ENCODE measurements at places on chromosomes 4 and X.
A peak's percentile ranks its signal among the peaks of the same experiment; 100 is the strongest.

GRCh38 chr4:114807759-114808404 is 209.3 kb downstream of the UGT8 start:
- DNase-seq = peak; percentile 68

DNA sequence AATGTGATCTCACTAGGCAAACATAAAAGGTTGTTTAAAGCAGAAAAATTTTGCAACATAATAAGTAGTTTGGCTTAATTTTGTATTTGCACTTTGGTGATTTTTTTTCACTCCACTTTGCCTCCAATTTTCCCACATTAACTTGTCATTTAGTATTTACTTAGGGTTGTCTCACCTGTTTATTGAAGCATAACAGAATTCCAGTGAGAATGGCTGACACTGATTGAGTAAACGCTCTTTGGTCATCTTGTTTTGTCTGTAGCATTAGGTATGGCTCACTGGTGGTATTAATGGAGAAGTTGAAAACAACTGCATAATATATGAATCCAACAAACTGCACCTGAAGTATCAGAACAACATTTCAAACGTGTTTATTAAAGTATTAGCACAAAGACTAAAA is 799.5 kb upstream of the ADGRL3 start:
- no peak for DNase-seq

DNA sequence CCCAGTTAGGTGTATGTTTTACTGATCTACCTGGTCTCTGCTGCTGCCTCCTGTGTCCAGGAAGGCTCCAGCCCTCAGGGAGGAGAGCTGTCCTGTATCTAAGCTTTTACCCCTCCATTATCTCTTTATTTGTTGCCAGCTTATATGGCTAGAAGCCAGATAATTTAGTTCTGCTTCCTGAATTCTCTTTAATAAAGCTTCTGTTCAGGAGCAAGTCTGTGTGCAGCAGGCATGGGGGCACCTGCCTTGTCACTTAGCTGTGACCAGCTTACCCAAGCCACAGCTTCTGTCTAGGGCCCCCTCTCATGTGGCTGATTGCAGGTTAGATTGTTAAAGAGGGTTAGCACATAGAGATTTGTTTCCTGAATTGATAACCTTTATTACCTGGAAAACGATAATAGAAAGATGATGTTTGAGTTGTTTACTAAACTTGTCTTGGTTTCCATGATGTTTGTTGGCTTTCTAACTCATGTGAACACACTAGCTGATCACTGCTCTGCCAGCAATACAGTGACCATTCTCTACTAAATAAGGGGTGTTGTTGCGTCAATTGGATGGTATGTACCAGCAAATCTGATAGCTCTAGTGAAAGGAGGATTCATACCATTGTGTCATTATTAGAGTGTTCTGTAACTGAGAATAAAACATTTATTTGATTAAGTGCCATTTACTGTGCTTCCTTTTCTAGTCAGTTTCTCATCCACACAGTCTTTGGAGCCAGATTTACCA is 189.8 kb upstream of the ANK2 start:
- peak; percentile 38 for DNase-seq

DNA sequence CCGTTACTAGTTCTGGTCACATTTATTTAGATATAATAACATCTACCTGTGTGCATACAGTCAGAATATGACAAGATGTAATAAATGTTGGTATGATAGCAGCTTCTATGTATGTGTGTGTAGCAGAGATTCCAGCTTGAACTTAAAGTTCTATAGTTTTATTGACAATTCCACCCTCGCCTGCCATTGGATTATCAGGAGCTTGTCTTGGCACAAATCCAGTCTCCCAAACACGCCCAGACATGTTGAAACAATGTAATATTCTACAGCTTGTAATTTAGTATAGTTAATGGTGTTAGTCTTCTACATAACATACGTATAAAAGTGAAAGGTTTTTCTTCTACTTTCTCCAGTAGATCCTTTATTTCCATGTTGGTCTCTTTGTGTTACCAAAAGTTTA is 44.4 kb downstream of the BBS12 start:
- no peak for DNase-seq

GRCh38 chrX:15744181-15744867 is 6.3 kb downstream of the CA5B start:
- no peak for DNase-seq

DNA sequence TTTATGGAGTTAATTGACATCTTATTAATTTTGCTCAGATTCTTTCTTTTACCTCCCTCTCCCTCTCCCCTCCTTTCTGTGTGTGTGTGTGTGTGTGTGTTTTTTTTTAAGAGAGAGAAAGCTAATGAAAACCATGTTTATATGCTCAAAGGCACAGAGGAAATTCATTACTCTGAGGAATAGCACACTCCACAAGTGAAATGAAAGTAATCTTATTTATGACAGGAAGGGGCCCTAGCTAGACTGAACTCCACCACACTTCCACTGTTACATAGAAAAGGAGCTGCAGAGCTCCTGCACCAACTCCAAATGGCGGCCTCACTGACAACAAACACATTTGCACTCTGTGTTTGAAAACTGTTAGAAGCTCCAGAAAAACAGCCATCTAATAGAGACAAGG is 150.6 kb downstream of the RASL11B start:
- no peak for DNase-seq

DNA sequence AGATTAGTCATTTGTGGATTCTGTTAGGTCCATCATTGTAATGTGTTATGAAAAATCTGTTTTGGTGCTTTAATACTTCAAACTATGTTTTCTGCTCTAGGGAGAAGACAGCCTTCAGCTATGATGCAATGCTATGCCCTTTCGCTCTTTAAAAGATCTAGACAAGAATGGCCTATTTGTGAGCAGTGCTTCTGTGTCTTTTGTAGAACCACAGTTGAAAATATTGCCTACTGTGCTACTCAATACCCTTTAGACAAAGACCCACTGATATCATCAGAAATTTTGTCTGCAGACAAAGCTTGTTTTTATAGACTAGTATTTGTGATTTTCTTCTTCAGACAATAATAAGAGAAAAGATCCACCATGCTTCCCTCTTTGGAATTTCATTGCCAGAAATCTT is 44.6 kb upstream of the SLITRK2 start:
- no peak for DNase-seq

DNA sequence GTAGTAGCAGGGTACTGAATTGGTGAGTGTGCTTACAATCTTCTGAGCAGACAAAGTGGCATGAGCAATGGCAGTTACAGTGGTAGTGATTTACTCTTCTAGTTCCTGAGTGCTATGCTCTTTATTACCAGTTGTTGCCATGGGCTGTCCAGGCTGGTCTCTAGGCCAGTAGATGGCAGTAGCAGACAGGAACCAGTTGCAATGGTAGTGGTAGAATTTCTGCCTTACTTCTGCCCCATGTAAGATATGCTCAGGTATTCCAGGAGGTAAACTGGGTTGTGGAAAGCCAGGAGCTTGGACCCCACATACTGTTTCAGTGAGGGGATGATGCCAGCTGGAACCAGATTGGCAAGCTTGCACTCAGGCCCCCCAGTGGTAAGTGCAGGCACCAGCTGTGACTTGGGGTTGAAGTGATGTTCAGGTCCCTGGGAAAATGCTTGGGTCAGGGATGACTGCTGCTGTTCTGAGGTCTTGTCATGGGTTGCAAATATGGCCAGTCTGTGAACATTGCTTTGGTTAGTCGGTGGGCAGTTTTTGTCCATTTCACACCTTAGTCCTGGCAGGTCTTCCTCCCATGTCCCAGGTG is 63.0 kb upstream of the ZXDB start:
- peak; percentile 59 for DNase-seq
